Activated naive CD8-positive, alpha-beta T cell treated with anti-CD3 and anti-CD28 coated beads for 36 hours (primary cell): ENCODE measurements at places on chromosomes 16 and 17. TPM values are rescaled to one million over a fixed set of nuclear protein-coding genes. Genes with fewer than 3 reads are reported as not detected.

KCNAB3 gene
- total RNA-seq, result 8.4 TPM

SDK2 gene
- 1.6 TPM for total RNA-seq

HSPB9 gene
- total RNA-seq, result 0.33 TPM

GRAP gene
- total RNA-seq, result 14.5 TPM

KATNB1 gene
- total RNA-seq, result 51.2 TPM

LRRC75A gene
- total RNA-seq, result 1.5 TPM

- DNase-seq, result no peak
Measured at GRCh38 chr16:31022544-31023251, 10.7 kb upstream of the STX4 start.

GRCh38 chr16:76705892-76706291 is 428.7 kb downstream of the CNTNAP4 start:
- DNase-seq, result no peak

DNA sequence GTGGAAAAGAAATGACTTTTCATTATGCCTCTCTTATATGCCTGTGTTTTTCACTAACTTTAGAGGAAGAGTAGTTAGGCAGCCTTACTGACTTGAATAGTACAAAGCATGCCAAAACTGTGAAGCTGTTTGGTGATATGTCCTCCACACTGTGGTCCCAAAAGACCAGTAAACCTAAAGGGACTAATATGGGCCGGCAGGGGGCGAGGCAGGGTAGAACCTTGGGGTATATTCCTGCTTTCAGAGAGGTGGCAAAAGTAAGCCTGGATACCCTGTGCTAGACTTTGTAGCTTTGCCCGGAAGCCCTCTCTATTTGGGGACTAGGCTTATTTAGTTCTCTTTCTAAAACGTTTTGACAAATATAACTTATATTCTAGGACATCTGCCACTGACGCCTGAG is 36.5 kb upstream of the VWA3A start:
- DNase-seq, result no peak

DNA sequence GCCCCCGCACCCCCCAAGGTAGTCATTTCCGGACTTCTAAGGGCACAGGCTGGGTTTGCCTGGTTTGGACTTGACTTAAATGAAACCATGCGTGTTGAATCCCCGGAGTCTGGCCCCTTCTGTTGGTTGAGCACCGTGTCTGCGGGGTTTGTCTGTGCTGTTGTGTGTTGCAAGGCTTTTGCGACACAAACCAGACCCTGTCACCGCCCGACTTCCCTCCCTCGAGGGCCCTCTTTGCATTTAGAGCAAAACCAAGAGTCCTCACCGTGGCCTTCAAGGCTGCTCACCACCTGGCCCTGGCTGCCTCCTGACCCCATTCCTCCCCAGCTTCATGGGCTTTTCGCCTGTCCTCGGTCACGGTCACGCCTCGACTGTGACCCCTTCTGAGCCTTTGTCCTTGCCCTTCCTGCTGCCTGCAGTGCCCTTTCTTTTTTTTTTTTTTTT is 7.4 kb downstream of the CRISPLD2 start:
- DNase-seq, result no peak

DNA sequence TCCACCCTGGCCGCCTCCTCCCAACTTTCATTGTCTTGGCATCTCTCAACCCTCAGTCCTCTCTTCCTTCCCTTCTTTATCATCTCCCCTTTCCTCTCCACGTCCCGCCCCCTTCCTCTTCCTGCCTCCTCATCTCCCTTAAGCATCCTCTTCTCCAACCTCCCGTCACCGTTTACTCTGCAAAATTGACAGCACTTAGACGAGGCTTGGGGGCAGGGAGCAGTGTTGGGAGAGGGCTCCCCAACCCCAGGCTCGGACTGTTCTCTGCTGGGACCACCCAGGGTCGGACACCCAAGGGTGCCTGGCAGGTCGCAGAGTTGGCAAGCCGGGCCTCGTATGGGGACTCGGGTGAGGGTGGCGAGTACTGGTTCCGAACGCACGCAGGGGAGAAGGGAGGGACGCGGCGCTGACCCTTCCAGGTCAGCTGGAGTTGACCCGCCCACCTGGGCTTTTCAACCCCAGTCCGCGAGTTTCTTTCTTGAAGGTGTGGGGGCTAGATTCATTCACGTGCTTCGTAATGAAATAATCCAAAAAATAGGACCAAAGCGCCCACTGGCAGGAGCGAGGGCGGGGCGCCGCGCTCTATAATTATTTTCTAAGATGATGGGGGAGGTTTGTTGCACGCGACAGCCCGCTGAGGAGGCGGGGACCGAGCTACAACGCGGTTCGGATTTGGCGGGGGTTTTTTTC is 775 bp upstream of the PAGR1 start:
- peak; percentile 67 for DNase-seq

GRCh38 chr17:28338056-28338768 is 2.7 kb downstream of the TNFAIP1 start:
- no peak for DNase-seq

DNA sequence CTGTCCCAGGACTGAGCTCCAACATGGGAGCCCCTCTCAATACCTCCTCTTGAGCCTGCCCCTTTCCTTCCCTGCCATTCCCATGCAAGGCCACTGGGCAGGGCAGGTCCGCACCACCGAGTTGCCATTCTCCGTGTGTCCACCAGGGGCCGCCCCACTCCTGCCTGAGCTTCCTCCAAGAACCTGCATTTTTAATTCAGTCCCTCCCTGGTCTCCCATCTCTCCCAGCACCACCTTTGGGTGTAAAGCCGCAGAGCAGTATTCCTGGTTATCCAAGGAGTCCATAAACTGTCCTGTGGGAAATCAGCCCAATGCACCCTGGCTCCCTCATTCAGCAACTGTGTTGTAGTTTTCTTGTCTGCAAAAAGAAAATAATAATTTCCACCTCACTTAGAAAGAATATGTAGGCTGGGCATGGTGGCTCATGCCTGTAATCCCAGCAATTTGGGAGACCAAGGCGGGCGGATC is 15.9 kb upstream of the ANKRD40CL start:
- DNase-seq, result peak; percentile 79
